ENCODE measurements at places on chromosomes 12 and 14.

- DNase-seq: no peak
Measured at GRCh38 chr14:64861916-64862315, 17.8 kb downstream of the SPTB start.

GRCh38 chr12:78540606-78541336 lies 323.8 kb upstream of the SYT1 start:
- no peak for DNase-seq

- DNase-seq: no peak
Measured at GRCh38 chr14:102726191-102726949, 50.9 kb upstream of the TRAF3 start.

- DNase-seq: no peak
Measured at GRCh38 chr12:62647586-62647985, 181.0 kb downstream of the MON2 start.

- no peak for DNase-seq
Measured at GRCh38 chr12:131862084-131862441, 32.4 kb upstream of the ULK1 start.

DNA sequence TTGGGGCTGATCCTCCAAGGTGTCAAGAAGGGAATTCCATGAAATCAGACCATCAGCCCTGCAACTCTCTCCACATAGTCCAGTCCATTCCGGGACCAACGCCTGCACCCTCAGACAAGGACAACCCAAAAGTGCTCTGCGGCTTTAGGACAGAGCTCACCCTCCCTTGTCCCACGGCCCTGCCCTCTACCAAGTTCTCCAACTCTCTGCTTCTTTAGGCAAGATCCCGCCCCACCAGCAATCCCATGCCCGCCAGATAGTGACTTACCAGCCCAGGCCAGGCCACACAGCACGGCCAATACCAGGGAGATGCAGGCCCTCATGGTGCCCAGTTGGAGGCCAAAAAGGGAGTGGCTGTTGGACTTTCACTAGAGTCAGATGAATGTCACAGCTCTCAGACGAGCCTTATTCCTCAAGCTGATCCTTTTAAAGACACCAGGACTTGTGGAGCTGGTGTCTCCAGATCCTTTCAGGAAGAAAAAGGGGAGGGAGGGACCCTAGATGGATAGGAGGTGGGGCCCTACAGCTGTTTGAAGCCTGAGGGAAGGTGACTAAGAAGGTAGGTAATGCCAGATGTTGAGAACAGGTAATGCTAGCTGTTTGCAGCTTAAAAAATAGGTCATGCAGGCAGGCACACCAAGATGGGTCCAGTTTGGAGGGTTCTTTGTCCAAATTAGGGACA lies at the start of gene ENDOU:
TSS of gene ENDOU (minus strand) at position 400 of the 682 bp plus-strand sequence. CDS start at position 323, 77 bp downstream.
- no peak for DNase-seq

DNA sequence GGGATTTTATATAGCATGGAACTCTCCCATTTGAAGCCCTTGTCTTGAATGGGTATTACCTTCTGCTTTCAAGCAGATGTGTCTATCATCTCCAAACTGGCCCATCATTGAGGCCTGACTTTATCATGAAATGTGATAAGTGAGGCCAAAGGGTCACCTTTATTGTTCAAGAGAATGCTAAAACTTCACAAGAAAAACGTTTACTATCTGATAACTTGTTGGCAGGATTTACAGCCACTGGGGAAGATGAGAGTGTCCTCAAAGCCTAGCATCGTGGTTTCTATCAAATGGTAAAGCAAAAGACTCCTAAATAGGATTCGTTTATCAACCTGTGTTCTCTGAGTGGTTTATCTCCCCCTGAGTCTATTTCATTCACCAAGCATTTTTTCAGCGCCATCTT lies 62.0 kb upstream of the CLMN start:
- DNase-seq: no peak

DNA sequence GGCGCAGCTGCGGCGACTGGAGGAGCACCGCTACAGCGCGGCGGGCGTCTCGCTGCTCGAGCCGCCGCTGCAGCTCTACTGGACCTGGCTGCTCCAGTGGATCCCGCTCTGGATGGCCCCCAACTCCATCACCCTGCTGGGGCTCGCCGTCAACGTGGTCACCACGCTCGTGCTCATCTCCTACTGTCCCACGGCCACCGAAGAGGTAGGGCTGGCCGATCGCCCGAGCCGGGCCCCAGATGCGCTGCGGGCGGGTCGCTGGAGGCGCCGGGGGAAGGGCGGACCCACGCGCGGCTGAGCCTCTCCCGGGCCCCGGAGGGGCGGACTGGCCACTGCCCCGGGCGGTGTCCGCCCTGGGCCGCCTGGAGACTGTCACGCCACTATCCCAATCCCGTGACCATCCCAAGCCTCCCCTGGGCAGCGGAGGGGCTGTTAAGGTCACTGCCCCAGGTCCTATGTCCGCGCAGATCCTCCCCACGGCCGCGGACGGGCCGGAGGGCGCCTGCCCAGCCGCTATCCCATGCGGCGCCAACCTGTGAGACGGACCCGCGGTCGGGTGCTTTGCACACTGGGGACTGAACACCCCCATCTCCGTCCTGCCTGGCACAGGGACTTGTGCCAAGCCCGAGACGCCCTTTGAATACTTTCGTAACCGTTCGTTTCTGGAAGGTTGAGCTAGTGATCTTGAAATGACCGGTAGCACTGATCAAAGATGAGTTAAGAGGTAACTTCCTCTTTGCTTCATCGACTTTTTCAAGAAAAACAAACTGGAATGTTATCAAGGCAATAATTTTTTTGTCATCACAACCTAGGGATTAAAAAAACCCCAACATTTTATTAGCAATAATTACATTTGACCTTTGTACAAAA lies 725 bp downstream of the CHPT1 start:
- peak; percentile 35 for DNase-seq
